ENCODE measurements at places on chromosomes 11 and 22.

DNA sequence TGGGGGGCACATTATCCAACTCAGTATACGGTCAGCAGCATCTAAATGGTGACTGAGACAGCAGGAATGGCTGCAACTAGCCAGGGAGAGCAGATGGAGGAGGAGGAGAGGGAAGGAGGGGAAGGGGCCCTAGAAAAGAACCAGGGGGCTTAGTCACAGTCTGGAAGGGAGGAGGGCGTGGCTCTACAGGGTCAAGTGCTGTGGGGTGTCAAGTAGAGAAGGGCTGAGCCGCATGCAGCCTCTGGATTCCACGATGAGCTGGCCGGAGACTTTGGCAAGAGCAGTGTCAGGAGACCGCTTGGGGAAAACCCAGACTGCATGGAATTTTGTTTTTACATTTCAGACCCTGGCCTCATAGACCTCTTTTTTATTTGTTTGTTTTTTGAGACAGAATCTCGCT lies 25.8 kb upstream of the PPFIA1 start:
- no peak for DNase-seq

DNA sequence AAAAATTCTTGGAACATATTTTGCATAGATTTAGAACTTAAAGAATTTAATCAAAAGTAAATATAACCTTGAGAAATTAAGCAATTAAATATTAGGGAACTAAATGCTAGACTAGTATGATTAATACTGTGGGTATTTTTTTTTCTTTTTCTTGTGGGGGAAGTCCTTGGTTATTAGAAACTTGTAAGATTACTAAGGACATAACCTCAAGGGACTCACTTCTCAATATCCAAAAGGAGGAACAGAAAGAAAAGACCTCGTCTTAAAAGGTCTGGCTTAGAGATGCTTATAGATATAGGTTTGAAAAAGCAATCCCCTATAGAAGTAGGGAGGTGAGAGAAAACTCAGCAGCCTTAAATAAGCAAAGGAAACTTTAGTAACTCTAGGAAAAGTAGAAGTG lies 368.5 kb downstream of the INSC start:
- DNase-seq = no peak

DNA sequence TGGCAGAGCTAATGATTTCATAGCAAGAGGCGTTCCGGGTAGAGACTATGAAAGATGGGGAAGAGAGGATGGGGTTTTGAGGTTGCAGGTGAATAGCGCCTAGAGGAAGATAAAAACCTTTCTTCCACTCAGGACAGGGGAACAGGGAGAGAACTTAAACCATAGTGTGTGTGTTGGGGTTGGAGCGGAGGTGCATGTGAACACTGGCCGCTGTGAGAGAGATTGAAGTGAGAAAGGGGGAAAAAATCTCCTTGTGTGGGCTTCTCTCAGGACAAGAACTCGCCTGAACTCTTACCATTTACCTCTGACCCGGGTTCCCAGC lies 3.4 kb downstream of the BSX start:
- no peak for DNase-seq

GRCh38 chr11:13310443-13310842 lies 32.9 kb downstream of the BMAL1 start:
- DNase-seq = no peak

GRCh38 chr11:73998846-73999575 lies 9.9 kb downstream of the UCP3 start:
- DNase-seq = no peak

DNA sequence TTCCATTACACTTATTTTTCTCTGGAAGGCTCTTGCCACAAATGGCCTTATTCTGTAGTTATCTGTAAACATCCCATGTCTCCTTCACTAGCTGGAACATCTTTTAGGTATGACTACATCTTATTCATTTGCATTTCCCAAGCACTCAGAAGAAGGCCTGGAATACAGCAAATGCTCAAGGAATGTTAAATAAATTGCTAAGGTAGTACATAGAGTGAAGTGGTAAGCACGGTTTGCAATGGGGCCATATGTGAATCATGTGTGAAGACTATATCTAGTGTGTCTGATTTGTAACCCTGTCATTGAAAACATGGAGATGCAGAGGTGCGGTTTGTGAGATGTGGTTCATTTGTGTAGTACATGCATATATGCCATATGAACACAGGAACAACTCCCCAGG lies 33.5 kb downstream of the GDPD4 start:
- DNase-seq = no peak

DNA sequence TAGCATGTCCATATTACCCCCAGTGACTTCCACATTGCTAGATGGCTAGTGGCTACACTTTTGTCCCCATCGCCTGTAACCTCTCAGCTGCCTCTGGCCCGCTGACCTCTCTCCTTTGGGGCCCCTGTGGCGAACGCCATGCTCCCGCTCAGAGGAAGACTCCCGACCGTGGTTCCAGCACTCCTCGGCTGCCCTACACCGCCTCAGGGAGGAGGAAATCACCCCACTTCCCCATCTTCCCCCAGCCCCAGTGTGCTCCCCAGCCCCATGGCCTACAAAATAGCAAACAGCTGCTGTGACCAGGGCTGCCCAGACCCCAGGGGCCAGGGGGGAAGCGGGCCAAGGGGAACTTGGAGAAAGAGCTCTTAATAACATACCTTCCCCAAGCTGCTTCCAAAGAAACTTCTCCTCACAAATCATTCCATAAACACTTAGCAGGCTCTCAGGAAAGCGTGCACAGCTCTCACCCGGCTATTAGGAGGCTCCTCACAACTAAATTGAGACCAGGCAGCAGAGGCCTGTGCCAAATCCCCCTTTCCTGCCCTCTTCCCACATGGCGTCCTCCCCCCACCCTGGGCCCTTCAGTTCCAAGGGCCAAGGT lies 63.5 kb upstream of the WNT11 start:
- no peak for DNase-seq

DNA sequence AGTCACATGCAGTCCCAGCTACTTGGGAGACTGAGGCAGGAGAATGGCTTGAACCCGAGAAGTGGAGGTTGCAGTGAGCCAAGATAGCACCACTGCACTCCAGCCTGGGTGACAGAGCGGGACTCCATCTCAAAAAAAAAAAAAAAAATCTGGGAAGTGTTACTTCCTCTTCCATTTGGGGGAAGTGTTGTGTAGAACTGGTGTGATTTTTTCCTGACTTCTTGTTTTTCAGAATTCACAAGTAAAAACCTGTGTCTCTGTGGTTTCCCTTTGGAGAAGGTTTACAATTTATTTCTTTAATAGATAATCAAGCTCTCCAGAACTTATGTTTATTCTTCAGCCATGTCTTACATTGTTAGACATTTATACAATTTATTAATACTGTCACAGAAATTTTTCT lies 396.1 kb downstream of the BRD1 start:
- no peak for DNase-seq

- DNase-seq = no peak
Observed at GRCh38 chr11:132037956-132038355, 667.5 kb downstream of the NTM start.

DNA sequence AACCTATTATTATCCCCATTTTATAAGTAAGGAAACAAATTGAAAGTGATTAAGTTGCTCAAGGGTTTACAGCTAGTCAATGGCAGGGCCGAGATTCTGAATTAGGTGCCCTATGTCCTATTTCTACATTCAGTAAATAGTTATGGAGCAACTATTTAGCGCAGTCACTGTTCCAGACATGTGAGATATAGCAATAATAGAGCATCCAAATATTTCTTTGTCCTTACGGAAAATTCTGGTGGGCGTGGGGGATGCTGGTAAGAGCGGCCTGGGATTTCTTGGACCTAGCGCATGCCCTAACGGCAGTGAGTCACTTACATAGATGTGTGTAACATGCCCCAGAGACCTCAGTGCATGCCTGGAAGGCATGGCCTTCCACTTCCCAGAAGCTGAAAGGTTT lies 4.4 kb downstream of the DTX4 start:
- no peak for DNase-seq

GRCh38 chr11:1746511-1746931 lies 3.9 kb downstream of the IFITM10 start:
- DNase-seq = no peak

DNA sequence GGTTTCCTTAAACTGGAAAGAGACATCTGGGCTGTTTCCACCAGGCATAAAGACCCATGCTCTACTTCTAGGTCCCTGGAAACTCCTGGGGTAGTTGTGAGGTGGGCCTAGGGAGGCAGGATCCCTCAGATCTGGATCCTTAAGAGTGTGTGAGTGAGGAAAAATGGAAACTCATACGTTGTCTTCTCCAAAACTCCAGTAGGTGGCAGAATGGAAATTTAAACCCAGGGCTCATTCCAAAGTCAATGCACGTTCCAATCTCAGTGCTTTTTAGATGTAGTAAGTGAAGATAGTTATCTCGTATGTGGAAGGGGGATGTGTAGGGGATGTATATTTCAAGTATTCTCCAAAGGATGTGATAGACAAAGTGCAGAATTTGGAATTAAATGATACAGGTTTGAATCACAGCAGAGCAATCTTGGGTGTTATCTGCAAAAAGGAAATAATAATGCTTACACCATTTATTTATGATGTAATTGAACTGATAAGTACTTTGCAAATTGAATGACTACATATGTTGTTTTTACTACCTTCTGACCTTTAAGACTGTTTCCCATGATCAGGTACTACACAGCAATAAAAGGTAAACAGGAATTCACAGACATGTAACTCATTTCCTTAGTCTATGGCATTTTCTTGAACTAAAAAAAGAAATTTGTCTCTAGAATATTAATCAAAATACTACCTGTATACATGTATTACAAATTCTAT lies 13.1 kb upstream of the MMP1 start:
- DNase-seq = no peak

DNA sequence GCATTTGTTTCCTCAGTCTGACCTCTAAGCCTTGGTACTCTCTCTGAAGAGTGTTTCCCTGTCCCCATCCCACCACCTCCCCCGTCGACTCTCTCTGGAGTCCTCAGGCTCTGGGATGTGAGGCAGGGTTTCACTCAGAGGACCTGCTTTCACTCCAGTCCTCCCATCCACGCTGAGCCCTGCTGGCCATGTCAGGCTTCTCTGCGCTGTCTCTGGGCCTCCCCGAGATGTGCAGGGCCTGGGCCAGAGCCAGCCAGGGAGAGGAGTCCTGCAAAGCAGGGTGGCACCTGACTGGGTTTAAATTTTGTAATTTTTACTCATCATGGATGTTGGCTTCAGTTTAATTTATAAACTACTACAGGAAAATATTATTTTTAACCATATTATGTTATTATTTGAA lies 3.3 kb downstream of the SCGB2A2 start:
- no peak for DNase-seq

DNA sequence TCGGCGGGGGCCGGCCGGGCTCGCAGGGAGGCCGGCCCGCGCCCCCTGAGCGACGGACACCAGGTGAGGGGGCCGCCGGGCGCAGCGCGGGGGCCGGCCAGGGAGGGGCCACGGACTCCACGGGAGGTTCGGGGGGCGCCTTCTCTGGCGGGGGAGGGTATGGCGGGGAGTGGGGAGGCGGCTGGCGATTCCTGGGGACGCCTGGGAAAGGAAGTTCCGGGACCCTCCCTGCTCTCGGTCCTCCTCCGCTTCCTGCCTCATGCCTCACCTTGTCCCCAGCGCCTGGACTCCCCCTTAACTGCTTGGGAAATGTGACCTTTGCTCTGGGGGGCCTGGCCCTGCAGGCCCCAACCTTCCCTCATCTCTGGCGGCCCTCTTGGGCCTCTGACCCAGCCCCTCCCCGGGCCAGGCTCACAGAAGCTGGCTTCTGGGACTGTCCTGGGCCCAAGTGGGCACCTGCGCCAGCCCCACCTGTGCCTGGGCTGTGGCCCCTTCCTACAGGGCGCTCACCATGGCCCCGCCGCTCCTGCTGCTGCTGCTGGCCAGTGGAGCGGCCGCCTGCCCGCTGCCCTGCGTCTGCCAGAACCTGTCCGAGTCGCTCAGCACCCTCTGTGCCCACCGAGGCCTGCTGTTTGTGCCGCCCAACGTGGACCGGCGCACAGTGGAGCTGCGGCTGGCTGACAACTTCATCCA lies 516 bp downstream of the LRFN4 start:
- no peak for DNase-seq

GRCh38 chr11:35981581-35981980 lies 37.7 kb downstream of the LDLRAD3 start:
- DNase-seq = no peak

DNA sequence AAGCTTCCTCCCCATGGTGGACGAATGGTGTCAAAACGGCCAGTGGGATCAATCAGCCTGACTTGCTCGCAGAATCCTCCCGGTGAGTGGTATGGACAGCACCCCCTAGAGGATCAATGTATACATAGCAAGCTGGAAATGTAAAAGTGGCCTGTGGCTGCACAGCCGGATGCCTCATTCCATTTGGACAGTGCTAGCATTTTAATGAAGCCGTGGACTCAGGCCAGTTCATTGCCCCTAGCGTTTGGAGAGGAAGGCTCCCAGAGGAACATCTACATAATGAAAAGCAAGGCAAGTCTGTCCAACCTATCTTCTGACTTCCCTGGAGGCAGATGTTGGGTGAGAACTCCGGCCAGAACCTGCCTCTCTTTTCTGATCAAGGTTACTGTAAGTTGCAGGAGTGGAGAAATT lies 942.3 kb downstream of the NTM start:
- no peak for DNase-seq

- no peak for DNase-seq
Observed at GRCh38 chr11:67117672-67118180, 1.3 kb upstream of the KDM2A start.

DNA sequence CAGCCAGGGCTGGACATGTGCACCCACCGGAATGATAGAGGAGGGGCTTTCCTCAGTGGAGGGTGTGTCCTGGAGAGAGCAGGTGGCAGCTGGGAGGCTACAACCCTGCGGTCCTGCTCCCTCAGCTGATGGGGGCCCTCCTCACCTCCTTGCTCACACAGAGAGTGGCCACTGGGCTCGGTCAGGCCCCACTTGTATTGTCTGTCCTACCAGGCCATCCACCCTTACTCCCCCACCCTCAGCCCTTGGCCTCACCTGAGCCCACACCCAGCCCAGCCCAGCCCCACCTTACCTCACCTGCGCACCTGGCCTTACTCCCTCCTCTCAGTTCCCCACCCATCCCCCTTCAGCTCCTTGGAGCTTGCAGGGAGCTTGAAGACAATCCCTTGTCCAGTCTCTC lies 3.1 kb downstream of the TRPM5 start:
- no peak for DNase-seq

DNA sequence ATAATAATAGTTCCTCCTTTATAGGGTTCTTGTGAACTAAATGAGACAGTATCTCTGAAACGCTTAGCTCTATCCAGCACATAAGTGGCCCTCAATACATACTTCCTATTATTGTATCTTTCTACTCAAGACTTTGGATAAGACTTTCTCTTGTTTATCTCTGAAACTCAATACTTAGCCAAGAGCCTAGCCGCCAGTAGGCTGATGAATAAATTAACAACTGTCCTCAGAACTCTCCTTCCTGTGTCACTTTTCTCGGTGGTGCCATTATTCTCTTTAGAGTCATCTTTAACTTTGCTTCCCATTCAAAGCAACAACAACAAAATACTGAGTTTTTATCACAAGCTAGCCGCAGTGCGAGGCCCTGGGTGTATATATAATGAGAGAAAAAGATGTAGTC lies 86.9 kb downstream of the FAM83F start:
- DNase-seq = no peak

- DNase-seq = no peak
Observed at GRCh38 chr11:60847896-60848295, 6.0 kb downstream of the CCDC86 start.

GRCh38 chr11:73267122-73267846 lies 4.9 kb upstream of the P2RY6 start:
- DNase-seq = no peak
